ENCODE measurements at places on chromosomes 6 and 20.

- no peak for DNase-seq
These were observed 324.2 kb upstream of the HSF2 start for GRCh38 chr6:122075084-122075838.

- no peak for DNase-seq
These were observed 44.5 kb downstream of the FUT9 start for GRCh38 chr6:96060249-96060648.

- no peak for DNase-seq
These were observed 312.8 kb upstream of the PTCHD4 start for GRCh38 chr6:48423640-48424365.

GRCh38 chr20:62760856-62761758 lies 35.2 kb upstream of the MRGBP start:
- no peak for DNase-seq

DNA sequence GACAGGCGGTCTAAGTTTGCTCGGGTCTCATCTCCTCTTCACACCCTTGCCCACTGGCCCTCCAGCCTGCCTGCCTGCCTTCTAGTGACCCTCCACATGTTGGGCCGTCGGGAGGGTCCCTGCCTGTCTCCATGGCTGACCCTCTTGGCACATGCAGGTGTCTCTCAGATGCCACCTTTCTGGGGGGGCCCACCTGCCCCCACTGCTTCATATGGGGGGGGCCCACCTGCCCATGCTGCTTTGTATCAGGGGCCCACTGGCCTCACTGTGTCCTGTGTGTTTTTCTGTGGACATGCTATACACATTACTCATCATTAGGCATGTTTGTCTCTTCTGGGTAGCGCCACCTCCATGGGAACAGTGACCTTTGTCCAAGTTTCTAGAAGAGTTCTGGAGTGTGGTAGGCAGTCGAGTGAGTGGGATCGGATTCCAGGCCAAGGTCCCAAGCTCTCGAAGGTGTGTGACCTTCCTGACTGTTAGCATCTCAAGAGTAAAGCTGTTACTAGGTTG lies 40.4 kb upstream of the KIF25 start:
- DNase-seq: no peak

- no peak for DNase-seq
These were observed 300.8 kb downstream of the PHF3 start for GRCh38 chr6:63936399-63936798.

DNA sequence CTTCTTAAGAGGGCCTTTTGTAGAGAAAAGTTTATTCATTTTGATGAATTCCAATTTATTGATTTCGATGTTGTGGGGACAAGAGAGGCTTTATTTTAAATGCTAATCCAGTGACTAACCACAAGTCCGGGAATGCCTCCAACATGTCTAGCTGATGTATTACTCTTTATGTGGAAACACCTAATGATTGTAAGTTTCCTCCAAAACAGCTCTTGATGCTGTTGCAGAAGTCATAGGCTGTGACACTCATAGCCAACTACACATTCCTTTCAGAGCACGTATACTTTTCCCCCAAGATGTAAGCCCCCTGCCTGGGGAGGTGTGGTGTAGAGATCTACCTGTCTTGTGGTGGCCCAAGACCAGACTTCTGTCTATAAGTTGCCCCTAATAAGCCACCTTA lies 61.3 kb upstream of the RNF24 start:
- DNase-seq: no peak

DNA sequence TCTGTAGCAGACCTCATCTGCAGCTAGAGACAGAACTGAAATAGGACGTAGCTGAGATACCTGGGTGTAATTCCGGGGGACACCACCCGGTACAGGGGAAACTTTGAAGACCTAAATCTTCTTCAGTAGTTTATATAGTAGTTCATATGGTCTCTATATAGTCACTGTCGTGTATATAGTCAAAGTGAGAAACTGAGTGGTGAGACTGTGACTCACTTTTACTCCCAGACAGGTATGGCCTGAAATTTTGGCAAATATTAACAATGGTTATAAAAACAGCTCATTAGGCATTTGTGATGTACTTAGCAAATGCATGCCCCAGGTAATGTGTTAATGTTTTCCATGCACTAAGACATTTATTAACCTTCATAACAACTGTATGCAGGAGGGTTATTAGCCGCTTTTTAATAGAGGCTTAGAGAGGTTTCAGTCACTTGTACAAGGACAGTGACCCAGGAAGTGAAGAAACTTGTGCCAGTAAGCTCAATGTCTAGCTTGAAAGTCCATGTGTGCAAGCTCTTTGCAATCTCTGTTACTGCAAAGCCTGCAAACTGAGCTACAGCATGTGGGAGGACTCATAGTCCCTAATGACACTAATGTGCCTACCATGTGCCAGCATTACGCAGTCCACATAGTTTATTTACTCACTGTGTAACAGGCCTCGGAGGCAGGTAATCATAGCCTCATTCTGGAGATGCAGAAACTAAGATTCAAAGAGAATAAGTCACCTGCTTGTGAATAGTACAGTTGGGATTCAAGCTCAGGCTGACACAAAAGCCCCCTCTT lies 165.4 kb upstream of the CHD6 start:
- DNase-seq: no peak

DNA sequence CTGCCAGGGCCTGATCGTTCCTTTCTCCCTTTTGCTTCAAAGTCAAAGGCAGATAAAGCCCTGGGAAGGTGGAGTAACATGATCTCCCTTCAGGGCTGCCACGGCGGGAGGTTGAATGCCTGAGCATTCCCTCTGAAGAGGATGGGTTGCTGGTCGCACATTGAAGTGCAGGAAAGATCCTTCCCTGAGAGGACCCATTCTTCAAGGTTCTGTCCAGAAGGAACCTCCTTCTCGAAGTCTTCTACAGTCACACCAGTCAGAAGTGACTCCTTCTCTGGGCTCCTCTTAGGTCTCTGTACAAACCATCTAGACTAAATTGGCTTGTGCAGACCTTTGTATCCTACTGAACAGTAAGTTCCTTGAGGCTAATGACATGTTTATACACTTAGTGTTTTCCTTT lies 192.6 kb upstream of the VGLL2 start:
- DNase-seq: no peak

DNA sequence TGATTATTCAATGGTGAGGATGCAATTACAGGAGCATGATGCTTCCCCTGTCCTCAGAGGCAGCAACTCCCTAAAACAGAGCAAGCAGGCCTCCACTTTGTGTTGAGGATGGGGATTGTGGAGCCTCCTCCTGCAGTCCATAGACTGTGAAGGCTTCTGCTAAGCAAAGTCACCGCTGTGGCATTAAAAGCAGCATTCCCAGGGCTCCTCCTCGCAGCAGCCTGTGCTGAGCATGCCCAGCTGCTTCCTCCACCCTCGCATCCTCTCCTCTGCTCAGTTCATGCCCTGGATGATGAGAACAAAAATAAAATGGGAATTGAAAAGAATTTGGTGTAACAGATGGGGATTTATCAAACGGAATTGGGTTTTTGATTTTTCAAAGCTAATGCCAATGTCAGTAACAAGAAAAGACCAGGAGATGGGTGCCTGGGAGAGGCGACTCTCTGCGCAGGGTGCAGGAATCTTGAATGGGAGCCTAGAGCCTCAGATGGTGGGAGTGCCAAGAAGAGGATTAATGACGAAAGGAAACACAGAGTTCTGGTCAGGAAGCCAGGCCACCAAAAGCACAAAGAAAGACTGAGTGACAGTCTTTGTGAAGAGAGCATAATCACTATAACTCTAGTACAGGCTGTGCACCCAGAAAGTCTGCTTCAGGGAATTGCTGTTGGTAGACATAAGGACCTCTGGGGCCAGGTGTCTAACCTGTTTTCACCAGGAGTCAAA lies 347.6 kb downstream of the TPBG start:
- DNase-seq: no peak

DNA sequence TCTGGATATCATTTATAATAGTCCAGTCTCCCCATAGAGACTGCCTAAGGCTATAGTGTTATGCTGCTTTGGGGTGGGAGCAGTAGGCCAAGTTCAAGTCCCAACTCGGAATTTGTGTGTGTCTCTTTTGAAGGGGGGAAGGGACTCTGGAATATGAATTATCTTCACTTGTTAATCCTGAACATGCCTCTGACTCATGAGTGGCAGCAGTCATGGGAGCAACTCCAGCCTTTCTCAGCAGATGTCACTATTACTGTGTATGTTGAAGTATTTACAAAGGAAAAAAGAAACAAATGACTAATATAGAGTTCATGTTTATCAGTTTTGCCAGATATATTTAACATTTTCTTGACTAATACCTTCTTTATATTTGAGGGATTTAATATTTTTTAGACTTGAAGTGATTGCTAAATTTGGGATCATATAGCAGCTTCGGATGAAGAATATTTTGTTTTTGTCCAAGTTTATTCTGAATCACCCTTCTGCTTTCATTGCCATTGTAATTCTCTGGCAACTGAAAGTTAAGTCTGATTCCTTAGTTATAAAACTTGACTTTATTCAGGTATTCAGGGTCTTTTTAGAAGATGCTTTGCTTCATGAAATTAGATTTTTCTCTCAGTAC lies 23.4 kb downstream of the FAM217A start:
- peak; percentile 44 for DNase-seq

DNA sequence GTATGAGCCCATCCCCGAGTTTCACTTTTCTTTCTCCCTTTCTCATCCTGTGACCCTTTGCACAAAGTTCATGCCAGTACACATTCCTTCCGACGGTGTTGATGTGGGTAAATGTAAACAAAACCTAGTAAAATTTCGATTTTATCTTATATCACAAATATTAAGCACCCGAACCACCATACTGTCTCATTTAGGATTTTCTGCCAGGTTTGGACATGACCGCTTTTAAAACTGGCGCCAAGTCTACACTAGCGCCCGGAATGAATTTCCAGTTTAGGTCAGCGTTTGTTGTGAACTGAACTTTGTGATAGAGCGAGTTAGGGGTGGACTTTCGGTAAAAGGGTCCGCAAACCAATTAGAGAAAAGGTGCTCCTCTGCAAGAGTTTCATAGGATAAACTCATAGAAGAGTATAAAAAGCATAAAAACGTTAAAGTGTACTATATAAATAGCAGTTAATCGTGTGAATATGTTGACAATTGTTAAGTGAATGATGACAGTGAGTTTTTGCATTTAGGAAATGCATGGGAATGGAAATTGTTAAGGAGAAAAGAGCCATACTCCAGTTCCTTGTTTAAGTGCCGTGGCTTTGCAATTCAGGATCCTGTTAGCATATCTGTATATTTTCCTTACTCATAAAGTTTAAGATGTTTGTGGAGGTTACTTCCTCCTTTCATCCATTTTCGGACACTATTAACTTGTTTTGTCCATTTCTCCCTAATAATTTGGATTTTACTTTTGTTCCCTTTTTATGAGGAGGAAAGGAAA lies 937 bp downstream of the AKAP7 start:
- DNase-seq: no peak

DNA sequence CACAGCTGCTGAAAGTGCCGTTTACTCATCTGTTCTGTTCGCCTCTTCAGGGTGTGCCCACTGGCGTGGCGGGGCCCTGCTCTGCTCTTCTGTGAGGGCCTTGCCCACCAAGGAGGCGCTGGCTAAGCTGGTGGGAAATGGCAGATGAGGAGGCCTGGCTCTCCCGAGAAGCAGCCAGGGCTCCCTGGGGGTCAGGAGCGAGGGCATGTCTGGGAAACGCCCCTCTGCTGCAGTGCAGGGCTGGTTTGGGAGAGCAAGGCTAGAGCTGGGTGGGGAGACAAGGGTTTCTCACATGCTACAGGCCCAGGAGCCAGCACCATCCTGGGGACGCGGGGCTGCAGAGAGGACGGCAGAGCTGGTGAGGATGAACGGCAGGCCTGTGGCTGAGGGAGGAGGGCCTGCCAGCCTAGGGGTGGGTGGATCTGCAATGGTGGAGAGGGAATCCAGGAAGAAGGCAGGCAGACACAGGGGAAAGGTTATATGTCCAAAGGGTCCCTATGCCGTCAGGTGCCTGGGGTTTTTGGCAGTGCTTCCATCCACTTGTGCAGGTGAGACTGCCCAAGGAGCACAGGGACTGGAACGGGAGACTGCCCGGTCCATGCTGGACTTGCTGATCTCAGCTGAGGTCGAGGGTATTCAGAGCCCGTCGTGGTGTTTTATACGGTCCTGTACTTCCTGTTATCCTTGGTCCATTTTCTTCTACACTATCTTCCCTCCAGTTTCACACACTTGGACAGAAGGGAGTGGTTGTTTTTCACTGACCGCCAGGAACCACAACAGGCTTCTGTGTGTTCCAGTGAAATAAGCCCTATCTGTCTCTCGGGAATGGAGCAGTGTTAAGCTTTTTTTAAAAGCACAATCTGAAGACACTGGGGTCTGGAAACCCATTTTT lies 119.2 kb downstream of the SYCP2 start:
- no peak for DNase-seq

- DNase-seq: no peak
These were observed at the start of gene OGFR for GRCh38 chr20:62804627-62805154. Gene OGFR (plus strand): TSS chr20:62804835. CDS start chr20:62804860, 25 bp downstream.

DNA sequence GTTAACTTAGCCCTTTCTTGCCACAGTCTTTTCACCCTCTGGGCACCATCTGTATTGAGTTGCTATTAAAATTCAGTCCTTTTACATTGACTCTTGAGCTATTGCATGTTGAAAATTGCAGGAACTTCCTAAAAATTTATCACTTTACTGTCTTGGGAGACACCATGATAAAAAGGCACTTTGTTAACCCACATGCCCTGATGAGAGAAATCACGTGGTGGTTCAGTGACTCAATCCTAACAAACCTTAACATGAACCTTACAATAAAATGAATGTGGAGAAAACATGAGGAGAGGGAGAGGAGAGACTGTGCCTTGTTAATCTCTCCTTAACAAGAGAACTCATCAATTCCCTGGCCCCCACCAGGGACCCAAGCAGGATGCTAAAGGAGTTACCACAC lies 30.8 kb downstream of the GSTA4 start:
- DNase-seq: no peak

GRCh38 chr6:52696418-52696817 lies 25.5 kb downstream of the TMEM14A start:
- DNase-seq: no peak

- no peak for DNase-seq
These were observed 51.6 kb downstream of the LAMA4 start for GRCh38 chr6:112202639-112203341.

- DNase-seq: no peak
These were observed 124.9 kb upstream of the MAFB start for GRCh38 chr20:40813708-40814630.

DNA sequence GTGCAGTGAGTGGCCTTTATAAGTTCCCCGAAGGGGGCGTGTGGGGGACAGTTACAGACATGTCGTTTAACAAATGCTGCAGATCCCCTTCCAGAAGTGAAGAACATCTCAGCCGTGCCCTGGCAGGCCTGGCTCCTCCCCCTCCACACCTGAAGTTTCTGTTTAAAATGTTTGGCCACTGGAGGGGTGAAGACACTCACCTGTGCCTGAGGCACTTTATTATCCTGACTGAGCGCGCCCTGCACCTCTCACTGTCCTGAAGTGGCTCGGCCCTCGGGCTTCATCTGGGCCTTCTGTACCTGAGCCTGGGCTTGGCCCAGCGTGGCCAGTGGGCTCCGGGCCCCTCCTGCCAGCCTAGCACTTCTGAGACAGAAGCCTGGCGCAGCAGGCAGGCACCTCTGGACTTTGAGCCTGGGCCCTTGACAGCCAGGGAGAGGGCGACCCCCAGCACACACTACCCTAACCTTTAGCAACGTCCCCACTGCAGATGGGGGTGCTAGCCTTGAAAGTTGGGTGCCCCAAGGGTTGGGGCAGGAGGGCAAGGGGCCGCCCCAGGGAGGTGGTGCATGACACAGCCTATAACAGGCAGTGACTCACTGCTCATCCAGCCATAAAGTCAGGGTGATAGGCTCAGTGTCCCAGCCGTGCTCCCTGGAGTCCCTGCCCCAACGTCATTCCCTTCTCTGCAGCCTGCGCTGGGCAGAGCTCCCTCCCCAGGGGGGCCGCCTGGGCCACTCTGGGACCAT lies 13.6 kb upstream of the GATA5 start:
- DNase-seq: no peak

GRCh38 chr6:69974193-69974592 lies 107.8 kb downstream of the COL19A1 start:
- peak; percentile 0 for DNase-seq

- no peak for DNase-seq
These were observed 17.4 kb downstream of the PLEKHG1 start for GRCh38 chr6:150617062-150617461.

Data from AG09319 (cell line).